M059J (cell line): ENCODE measurements at places on chromosomes 7 and 10. TPM values are rescaled to one million over a fixed set of nuclear protein-coding genes. Genes with fewer than 3 reads are reported as not detected.

- DNase-seq = no peak
Measured at GRCh38 chr10:21369697-21370096, 155.8 kb downstream of the SKIDA1 start.

DNA sequence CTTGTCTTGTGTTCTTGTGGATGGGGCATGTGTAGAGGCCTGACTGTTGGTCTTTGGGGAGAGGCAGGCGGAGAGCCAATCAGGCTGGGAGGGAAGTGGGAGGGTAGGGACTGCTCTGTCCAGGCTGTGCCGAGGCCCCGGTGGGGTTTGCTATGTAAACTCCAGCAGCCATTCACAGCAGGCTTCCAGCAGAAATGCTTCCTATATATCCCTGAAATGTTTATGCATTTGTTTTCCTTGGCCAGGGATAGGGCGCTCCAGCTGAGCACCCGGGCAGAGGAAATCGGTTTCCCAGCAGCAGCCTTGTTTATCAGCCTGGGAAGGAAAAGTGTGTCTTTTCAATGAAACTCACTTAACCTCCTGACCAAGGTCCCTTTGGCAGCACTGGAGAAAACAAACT lies 18.3 kb upstream of the AQP1 start:
- no peak for DNase-seq

GRCh38 chr7:116724560-116725231 lies 52.7 kb downstream of the MET start:
- DNase-seq = no peak

Gene VAX1
- total RNA-seq = not detected in 2 replicates

Gene EIF3B
- 160 and 165 TPM in 2 replicates for total RNA-seq

Gene LIPN
- not detected in 2 replicates for total RNA-seq
